ENCODE measurements at places on chromosomes 7 and 10.

DNA sequence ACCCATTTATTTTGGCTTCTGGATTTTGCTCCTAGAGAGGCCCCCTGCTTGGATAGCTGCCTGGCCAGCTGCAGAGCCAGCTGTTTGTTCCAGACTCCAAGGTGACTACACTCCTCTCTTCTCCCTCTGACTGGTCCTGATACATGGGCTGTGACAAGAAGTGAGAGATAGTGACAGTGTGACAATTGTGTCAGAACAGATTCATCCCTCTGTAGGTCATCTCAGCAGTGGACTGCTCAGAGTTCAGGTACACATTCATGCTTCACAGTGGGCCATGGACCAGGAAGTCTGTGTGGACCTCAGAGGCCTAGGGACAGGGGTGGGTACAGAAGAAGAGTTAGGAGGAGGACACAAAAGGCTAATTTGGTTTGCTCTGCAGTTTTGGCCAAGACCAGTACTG, 188.2 kb upstream of the MKLN1 start:
- no peak for DNase-seq

DNA sequence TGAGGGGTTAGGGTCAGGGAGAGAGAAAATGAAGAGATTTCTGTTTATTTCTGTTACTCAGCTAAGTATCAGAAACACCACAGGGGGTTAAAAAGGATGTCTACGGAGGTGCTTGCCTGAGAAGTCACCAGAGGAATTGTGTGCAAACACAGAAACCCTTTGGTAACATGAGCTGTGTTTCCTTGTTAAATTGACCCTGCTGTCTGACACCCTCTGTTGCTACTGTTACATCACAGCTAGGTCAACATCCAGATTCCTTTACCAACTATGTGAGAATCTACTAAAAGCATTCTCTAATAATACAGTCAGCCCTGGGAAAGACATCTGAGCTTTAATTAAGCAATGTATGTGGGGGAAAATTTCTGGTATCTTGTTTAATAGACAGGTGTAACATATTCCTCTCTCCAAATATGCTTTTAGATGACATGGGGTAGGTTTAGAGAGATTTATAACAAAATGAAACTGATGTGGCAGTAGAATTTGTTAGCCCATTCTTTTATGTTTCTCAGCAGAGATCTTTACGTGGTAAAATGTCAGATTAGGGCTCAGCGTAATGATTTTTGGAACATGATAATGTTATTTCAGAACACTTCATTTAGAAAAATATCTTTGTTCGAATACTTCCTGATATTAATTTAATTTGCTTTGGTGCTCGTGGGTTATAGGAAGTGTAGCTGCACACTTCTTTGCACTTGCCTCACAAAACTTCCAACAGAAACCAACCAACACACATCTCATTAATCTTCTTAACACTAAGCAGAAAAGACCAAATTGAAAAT, 168.0 kb upstream of the AHR start:
- peak; percentile 76 for DNase-seq

- DNase-seq = peak; percentile 31
These were observed 87.2 kb upstream of the INSYN2A start for GRCh38 chr10:127283576-127283975.

DNA sequence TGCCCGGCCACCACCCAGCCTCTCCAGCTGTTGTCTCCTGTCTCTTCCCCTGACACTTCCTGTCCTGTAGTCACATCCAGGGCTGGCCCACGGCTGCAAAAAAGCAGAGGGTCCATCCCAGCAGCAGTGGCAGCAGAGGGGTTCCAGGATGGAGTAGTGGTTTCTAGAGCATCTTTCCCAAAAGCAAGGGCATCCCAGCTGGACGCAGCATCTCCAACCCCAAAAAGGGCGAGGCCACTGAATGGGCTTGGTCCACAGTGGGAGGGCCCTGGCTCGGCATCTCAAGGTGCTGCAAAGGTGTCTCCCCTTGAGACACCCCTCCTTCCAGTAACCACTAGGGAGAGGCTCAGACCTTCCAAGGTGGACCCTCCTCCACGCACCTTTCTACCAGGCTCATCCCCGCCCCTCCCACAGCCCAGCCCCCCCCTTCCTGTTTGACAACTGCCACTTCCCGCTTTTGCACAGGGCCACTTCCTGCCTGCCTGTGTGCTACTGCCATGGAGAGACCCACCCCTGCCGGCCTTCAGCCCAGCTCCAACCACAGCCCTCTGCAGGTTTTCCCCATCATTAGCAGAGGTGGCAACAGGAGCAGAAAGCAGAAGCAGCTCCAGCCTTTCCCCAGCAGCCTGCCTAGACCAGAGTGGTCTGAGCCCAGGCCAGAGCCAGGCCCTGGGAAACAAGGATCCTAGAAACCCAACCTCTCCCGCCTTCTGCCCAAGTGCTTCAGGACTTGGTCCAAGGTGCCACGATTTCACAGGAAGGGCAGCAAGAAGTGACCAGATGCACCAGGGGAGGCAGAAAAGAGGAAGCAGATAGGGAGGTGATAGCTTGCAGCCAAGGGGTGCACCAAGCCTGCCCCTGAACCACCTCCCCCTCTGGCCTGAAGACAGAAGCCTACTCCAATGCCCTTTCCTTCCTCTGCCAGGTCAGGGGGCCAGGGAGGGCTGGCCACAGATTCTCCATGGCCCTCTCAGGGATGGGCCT, 8.6 kb downstream of the CAMK2G start:
- no peak for DNase-seq

Measured in fibroblast of skin of right quadriceps (primary cell).